ENCODE measurements at places on chromosomes 2 and 18. TPM values are rescaled to one million over a fixed set of nuclear protein-coding genes. Genes with fewer than 3 reads are reported as not detected.

DNA sequence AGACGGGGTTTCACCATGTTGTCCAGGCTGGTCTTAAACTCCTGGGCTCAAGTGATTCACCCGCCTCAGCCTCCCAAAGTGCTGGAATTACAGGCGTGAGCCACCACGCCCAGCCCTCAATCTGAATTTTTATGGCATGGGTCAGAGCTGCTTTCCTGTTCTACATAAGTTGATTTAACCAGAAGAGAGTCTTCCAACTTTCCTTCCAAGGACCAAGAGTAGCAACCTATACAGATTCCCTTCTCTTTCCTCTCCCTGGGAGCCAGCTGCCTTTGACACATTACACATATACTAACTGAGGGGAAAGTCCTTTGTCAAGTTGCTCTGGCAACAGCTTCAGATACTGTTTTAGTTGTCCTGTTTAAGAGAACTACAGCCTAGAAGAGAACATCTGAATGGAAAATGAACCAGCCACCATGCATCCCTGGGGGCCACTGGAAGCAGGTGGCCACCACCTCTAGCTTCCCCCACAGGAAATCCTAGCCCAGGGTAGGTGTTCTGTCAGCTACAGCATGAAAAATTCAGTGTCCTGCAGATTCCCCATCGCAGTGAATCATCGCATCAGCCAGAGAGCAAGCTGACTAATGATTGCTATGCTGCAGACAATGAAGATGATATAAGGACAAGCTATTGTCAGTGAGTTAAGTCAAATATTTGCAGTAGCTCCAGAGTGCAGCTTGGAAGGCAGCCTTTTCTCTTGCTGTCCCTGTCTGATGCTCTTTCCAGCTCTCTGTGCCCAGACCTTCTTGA, 62.9 kb downstream of the POMC start:
- no peak for DNase-seq

DNA sequence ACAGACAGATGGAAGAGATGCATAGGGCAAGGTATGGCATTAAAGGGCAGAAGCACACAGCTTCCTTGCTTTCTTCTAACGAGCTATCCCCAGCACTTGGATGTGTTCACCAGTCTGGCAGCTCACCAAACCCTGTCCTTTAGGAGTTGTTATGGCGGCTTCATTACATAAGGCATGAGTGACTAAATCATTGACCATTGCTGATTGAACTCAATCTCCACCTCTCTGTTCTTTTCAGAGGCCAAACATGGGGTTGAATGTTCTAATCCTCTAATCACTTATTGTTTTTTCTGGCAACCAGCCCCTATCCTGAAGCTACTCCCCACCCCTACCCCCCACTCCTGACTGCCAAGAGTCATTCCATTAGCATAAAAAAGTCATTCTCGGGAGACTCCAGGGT, 301.8 kb downstream of the XIRP2 start:
- no peak for DNase-seq

DNA sequence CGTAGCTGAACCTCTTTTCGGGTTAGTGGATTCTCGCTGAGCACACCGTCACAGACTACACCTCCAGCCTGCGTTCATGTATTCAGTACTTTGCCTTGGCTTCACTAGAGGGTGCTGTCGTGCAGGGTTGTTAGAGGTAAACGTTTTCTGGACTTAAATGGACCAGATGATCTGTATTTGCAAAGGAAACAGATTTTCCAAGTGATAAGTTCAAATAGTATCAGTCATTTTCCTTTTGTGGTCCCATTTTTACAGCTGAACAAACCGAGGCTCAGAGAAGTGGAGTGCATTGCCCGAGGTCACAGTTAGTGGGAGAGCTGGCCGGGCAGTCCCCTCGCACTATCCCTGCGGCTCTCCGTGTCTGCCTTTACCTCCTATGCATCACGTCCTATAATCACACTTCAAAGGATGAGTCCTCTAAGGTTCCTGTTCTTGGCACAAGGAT, 125.9 kb downstream of the MAP4K4 start:
- peak; percentile 21 for DNase-seq

DNA sequence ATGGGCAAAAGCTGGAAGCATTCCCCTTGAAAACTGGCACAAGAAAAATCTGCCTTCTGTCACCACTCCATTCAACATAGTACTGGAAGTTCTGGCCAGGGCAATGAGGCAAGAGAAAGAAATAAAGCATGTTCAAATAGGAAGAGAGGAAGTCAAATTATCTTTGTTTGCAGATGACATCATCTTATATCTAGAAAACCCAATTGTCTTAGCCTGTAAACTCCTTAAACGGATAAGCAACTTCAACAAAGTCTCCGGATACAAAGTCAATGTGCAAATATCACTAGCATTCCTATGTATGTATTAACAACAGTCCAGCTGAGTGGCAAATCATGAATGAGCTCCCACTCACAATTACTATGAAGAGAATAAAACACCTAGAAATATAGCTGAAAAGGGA, 1579.3 kb downstream of the SUCLG1 start:
- DNase-seq, result no peak

GRCh38 chr2:68748568-68748967, 14.0 kb downstream of the ARHGAP25 start:
- no peak for DNase-seq

GRCh38 chr2:230805353-230806017, 59.3 kb upstream of the ITM2C start:
- no peak for DNase-seq

Gene IL1RL1
- 1.8 TPM for polyA plus RNA-seq

Gene SLC4A1AP
- polyA plus RNA-seq, result 33.6 TPM

Gene ACMSD
- polyA plus RNA-seq, result 43.0 TPM
